ENCODE measurements at places on chromosomes 7 and 10.

GRCh38 chr10:10020945-10021344, 996.7 kb upstream of the CELF2 start:
- no peak for DNase-seq

GRCh38 chr7:2143981-2144595, 88.7 kb downstream of the MAD1L1 start:
- DNase-seq, result no peak

DNA sequence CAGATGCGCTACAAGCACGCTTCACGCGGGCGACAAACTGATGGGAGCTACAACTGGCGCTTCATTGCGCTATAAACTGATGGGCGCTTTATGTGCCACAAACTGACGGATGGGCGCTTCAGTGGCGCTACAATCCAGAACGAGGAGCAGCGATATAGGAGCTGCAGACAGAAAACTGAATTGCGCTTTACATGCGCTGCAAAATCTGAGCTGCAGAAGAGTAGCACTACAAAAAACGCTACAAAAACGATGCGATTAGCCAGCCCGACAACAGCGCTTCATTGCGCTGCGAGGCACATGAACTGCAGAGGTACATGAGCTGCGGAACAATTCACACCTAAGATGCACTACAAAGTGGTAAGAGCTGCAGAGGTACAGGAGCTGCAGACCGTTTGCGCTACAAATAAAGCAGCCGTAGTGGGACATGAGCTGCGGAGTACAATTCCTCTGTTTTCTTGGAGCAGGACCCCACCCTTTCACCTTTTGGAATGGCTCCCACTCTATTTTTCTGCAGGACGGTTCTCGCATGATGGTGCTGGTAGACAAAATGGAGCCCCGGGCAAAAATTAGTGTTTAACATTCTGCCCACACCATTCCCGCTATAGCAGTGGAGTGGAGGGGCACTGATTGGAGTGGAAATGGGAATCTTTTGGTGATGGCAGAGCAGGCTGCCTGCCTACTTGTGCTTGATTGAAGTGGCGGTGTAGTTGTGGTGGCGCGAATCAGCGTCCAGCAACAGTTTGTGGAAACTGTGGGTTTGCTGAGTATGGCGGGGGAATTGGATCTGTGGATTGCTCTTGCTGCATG, 1.2 kb upstream of the SGCE start:
- no peak for DNase-seq

GRCh38 chr10:27537787-27538186, 33.7 kb downstream of the RAB18 start:
- no peak for DNase-seq

DNA sequence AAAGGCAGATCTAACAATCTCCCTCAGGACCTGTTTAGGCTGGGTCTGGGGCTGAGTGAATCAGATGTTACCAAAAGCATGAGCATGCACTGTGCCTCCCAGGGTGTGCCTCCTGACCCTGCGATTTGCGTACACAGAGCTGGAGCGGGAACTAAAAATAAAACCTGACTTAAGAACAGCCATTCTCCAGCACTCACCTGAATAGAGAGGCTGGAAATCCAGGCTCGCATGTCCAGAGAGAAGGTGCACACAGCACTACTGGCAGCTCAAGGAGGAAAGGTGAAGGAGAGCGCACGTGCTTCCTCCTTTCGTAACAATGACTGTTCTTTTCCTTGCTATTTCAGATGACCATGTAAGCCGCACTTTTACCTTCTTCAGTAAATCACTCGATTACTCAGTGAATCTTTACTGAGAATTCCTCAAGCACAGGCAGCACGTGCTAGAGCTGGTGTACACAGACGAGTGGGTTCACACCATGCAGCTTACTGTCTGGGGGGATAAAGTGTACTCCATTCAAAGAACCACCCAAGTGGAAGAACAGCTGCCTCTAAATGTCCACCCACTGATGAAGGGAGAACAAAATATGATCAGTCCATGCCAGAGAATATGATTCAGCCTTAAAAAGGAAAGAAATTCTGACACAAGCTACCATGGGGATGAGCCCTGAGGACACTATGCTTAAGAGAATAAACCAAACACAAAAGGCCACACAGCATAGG, 45.6 kb downstream of the SFMBT2 start:
- DNase-seq, result no peak

GRCh38 chr10:76303682-76304316, 872.4 kb downstream of the LRMDA start:
- peak; percentile 59 for DNase-seq

- no peak for DNase-seq
Observed at GRCh38 chr7:35513828-35514227, 181.1 kb downstream of the HERPUD2 start.

- peak; percentile 60 for DNase-seq
Observed at GRCh38 chr10:68231106-68231816, 652 bp downstream of the ATOH7 start.

GRCh38 chr7:70571961-70572360, 560.0 kb upstream of the GALNT17 start:
- DNase-seq, result peak; percentile 21
